ENCODE measurements at places on chromosomes 16 and 17.

GRCh38 chr16:67822511-67822910 lies 15.8 kb downstream of the TSNAXIP1 start:
- DNase-seq: no peak

DNA sequence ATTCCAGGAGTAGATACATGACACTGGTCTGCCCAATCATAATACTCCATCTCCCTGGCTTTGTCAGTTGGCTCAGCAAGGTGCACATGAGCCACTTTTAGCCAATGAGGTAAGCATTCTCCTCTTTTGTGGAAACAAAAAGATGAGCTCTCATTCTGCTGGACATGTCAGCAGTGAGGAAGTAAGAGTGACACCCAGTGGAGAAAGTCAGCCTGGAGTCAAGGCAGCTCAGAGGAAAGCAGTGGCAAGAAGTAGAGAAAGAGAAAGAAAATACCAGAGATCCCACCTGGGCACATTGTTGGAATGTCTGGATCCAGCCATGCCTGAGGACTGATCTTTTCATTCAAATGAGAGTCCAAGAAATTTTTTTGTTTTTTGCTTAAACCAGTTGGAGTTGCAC lies 496.9 kb upstream of the C16orf82 start:
- DNase-seq: no peak

GRCh38 chr17:22217135-22217534 lies 524.8 kb downstream of the KCNJ18 start:
- DNase-seq: no peak

DNA sequence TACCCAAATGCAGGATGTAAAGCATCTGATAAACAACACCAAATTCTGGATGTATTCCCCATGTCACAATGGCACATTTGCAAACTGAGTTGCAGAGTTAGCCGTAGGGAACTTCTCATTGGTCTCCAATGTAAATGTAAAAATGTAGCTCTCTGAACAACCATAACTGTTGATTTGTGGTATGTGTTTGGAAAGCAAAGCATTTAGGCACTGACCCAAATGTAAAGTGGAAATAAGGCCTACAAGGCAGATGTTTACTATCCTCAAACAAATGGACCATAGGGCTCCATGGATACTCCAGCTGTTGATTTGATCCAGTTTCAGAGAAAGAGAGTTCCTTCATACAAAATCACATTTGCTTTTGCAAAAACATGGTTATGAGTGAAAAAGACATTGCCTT lies 223.0 kb upstream of the ELAC2 start:
- no peak for DNase-seq

- DNase-seq: no peak
These were observed 195.9 kb upstream of the C17orf78 start for GRCh38 chr17:37179893-37180292.

DNA sequence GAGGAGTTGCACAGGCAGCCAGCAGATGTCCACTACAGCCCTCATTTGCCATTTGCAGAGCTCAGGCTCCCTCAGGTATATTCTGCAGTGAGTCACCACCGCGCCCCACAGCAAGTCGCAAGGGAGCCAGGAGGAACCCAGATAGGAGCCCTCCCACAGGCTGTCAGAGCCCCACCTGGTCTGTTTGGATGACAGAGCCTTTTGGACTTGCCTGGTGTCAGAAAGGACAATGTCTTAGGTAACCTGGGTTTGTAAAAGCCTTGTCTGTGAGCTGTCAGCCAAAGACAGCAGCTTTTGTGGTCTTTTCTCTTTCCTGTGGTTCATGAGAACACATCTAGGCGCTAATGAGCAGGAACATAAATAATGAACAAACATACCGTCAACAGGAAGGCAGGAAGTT lies 70.9 kb downstream of the GNAO1 start:
- DNase-seq: peak; percentile 14

- DNase-seq: no peak
These were observed 31.1 kb upstream of the FASN start for GRCh38 chr17:82129095-82129494.

GRCh38 chr17:83062818-83063671 lies 16.4 kb upstream of the METRNL start:
- DNase-seq: no peak

DNA sequence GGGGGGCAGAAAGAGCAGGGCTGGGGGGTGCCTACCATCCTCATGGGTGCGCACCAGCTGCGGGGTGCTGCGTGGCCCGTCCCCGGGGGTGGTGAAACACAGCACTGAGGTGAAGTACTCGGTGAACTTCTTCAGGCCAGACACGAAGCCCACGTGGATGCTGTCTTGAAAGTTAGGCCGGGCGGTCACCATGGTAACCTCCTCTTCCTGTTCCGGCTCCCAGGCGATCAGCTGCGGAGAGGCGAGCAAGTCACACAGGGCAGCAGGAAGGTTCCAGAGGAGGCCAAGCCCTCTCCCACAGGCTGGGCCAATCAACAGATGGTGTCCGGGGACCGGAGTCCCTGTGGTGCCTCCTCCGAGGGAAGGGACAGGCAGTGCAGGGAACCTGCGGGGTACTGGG lies 90.1 kb upstream of the CDC42EP4 start:
- no peak for DNase-seq

DNA sequence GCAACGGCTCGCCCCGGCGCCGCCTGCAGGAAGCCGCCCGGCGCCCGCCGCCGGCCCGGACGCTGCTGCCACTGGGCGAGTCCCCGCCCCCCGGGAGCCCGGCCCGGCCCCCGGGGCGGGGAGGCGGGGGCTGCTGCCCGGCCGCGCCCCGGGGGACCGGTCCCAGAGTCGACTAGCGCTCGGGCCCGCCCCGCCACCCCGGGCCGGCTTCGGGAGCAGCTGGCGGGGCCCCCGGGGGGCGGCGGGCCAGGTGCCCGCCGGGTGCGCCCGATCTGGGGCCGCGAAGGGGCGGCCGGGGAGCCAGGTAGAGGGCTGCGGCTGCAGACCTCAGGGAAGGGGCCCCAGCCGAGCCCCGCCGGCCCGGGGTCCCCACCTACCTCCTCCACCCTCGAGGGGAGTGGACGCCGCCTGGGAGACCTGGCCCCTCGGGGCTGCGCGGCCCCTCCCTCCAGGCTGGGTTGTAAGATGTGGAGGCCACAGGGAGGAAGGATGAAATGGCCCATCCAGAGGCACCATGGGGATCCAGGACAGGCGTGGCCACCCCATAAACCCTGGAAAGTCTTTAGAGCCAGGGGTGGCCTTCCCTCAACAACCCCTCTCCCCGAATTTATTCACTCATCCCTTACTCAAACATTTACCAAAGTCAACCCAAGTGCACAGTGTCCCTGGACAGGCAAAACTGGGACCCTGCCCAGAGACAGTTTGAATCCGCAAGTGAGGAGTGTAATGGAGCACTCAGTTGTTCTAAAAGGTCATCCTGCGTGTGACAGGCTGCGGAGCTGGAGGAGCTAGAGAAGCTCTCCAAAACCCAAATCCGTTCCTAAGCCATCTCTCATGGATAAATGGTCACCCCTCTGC lies at the start of gene CDYL2:
TSS of gene CDYL2 (minus strand) at position 73 of the 858 bp plus-strand sequence. CDS start 425 bp downstream, outside the sequence.
- peak; percentile 55 for DNase-seq

- DNase-seq: no peak
These were observed 43.2 kb downstream of the CUEDC1 start for GRCh38 chr17:57911834-57912673.

Measured in stimulated activated CD4-positive, alpha-beta T cell treated with anti-CD3 and anti-CD28 coated beads, Interleukin-4, amount 100 ng/mL, for 4 hours (primary cell).